Right ventricle myocardium superior (tissue), 1 donor: ENCODE measurements at places on chromosomes 11 and 22.
A peak's percentile ranks its signal among the peaks of the same experiment; 100 is the strongest.

GRCh38 chr11:85348945-85349344 is 278.2 kb downstream of the DLG2 start:
- DNase-seq = no peak

GRCh38 chr11:2517386-2518064 is 72.7 kb downstream of the KCNQ1 start:
- DNase-seq = no peak

- no peak for DNase-seq
These were observed 128.5 kb upstream of the LMO1 start for GRCh38 chr11:8392166-8392565.

DNA sequence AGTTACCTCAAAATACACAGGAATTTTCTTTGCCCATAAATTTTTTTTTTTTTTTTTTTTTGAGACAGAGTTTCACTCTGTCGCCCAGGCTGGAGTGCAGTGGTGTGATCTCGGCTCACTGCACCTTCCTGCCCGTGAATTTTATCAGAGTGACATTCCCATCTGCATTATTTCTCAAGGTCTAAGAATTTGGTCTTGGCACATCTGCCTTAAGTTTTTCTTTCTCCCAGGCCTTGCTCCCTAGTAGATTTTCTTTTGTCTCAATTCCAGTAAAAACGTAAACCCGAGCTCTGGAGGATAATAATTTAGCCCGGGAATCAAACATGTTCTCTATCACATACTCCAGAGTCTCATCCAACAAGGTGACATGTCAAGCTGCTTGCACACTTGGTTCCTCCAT is 12.4 kb downstream of the TRIM6 start:
- no peak for DNase-seq

- DNase-seq = no peak
These were observed 68.4 kb downstream of the CCDC34 start for GRCh38 chr11:27294654-27295053.

GRCh38 chr22:36387959-36388726 is at the start of gene MYH9:
Gene MYH9 (minus strand): TSS chr22:36387967. CDS start chr22:36349236, 38,731 bp downstream.
- peak; percentile 100 for DNase-seq

DNA sequence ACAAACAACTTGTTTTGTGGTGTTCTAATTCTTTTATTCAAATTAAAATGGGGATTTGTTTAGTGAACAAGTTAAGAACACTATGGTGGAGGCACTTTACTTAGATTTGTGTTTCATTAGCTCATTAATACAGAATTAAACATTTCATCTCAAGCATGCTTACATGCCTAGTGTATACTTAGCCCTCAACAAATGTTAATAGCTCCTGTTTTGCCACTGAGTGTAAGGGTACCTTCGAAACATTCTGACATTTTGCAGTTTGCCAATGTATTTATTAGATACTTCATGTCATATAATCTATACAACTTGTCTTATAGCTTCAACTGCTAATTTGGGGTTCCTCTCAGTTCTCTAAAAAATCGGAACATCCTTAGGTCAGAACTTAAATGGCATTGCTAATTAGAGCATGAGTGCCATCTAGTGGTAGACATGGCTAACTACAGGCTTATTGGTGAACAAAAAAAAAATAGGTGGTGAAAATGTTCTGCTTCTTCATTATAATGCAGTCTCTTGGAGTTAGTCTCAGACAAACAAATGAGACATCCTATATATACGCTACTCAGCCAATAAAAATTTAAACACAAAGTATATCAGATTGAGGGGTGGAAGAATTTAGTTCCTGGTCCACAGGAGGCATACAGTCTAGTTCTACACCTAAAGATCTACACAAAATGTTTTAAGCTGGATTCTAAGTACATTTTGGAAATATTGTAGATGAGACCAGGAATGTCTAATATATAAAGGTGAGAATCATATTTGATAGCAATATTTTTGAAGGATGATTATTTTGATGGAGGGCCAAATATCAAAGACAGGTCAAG is 4.9 kb upstream of the CNTN5 start:
- no peak for DNase-seq

GRCh38 chr22:32473388-32473952 is 1.1 kb upstream of the FBXO7 start:
- no peak for DNase-seq

GRCh38 chr11:5546457-5546856 is 1.9 kb downstream of the OR52H1 start:
- DNase-seq = no peak
